Endothelial cell of umbilical vein (primary cell): ENCODE measurements at places on chromosomes 11 and 22. TPM values are rescaled to one million over a fixed set of nuclear protein-coding genes. Genes with fewer than 3 reads are reported as not detected.
A peak's percentile ranks its signal among the peaks of the same experiment; 100 is the strongest.

GRCh38 chr11:106262852-106263251 lies 185.4 kb downstream of the AASDHPPT start:
- no peak overlapping the region for H3K27ac ChIP-seq
- H3K4me1 ChIP-seq, result no peaks in the 10 kb centered on the region
- H3K4me3 ChIP-seq, result no peak overlapping the region

DNA sequence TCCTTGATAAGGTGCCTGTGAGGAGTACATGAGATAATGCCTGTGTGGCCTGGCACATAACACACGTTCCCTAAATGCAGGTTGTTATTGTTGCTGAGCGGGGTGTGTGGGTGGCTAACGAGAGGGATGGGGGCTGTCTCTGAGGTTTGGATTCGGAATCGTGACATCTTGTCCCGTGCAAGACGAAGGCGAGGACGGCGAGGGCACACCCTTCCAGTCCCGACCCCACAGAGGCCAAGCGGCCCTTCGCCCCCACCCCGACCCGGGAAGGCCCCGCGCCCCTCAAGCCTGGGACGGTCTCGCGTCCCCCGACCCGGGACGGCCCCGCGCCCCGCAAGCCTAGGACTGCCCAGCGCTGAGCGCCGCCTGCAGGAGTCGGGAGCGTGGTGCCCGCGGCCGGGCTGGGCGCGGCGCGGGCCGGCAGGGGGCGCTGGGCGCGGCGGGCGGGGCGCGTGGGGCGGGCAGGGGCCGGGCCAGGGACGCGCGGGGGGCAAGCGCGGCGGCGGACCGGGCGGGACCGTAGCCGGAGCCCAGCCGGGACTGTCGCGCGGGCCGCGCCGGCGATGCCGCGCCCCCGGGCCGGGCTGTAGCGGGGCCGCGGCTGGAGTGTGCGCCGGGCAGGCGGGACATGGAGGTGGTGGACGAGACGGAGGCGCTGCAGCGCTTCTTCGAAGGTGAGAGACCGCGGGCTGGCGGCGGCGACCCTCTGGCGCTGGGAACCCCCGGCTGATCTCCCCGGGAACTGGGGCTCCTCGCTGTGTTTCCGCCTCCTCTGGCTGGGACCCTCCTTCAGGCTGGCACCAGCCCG lies at the start of gene MYRF:
Gene MYRF, plus strand, starts transcription at position 520 of the 808 bp plus-strand sequence. Its CDS starts 109 bp downstream, at position 629.
- peak; percentile 21 for DNase-seq
- H3K4me3 ChIP-seq, result peak within 1 kb of the TSS; percentile 41
- no peaks in the 10 kb centered on the region for H3K36me3 ChIP-seq
- H3K27me3 ChIP-seq, result no peaks in the 10 kb centered on the region
- H3K4me1 ChIP-seq, result peaks cover 12% of the 10 kb centered on the region

DNA sequence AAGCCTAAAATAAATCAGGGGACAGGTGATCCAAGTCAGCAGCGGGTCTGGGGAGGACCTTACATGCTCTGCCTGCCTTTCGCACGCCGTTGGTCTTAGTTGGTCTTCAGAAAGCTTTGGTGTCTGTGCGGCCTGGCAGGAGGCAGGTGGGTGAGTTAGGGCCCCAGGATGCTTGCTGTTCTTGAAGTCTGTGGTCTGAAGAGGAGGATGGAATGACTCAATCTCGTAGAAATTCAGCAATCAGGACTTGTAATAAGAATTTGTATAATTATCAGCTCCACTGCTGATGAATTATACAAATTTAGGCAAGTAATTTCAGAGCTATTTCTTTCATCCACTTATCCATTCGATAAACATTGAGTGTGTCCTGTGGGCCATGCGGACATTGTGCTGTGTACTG lies 138.5 kb downstream of the FEZ1 start:
- H3K27me3 ChIP-seq, result no peaks in the 10 kb centered on the region
- no peak overlapping the region for H3K4me3 ChIP-seq
- no peaks in the 10 kb centered on the region for H3K36me3 ChIP-seq
- H3K27ac ChIP-seq, result no peak overlapping the region
- no peaks in the 10 kb centered on the region for H3K4me1 ChIP-seq
- DNase-seq, result no peak

- H3K36me3 ChIP-seq, result peaks cover 10% of the 10 kb centered on the region
- no peak overlapping the region for H3K27ac ChIP-seq
- no peaks in the 10 kb centered on the region for H3K27me3 ChIP-seq
- H3K4me3 ChIP-seq, result no peak overlapping the region
Measured at GRCh38 chr11:113729456-113729855, 23.3 kb upstream of the TMPRSS5 start.

DNA sequence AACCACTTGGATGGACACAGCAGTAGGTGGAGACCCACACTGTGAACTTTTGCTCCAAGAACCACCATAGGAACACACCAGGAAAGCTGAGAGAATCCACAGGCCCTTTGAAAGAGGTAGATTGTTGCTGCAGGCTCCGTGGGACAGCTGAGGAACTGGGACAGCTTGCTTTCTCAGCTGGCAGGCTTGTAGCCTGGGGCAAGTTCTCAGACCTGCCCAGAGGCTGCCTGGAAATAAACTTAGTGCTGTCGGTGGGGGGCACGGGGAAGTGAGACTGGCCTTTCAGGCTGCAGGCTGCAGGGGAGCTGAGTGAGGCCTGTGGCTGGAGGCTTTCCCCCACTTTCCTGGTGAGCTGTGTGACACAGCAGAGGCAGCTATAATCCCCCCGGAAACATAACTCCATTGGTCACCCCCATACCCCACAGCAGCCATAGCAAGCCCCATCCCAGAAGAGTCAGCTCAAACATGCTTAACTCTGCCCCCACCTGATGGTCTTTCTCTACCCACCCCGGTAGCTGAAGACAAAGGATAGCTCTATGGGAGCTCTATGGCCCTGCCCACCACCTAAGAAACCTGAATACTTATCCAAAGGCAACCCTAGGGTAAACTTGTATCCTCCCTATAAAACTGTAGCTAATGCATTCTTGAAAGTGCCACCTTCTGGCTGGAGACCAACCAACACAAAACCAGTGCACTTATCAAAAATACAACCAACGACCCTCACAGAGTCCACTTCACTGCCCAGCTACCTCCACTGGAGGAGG lies 21.4 kb upstream of the ACRV1 start:
- H3K4me1 ChIP-seq, result no peaks in the 10 kb centered on the region
- no peak overlapping the region for H3K4me3 ChIP-seq
- H3K36me3 ChIP-seq, result no peaks in the 10 kb centered on the region
- peaks cover 1% of the 10 kb centered on the region for H3K27me3 ChIP-seq

DNA sequence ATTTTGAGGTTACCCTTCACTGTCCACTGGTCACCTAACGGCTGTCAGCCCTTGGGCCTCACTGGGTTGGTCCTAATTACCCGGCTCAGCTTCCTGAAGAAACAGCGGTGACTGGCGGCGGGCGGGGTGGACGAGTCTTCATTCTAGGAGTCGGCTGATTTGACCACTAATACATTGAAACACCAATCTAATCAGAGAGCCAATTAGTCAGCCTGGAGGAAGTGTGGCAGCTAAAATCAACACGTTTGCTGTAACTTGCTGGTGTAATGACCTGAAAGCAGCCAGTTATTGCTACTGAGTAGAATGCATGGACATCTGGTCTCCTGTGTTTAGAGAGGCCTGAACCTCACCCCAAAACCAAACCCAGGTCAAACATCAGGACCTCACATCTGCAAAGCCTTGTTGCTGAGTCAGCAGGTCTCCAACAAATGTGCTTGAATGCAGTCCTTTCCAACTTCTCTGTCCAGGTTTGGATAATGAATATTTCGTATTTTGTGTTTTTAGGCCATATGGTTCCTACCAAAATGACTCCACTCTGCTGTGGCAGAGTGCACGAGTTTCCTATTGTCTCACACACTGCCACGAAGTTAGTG lies 496.4 kb downstream of the BRD1 start:
- DNase-seq, result no peak
- no peaks in the 10 kb centered on the region for H3K27me3 ChIP-seq
- H3K4me1 ChIP-seq, result no peaks in the 10 kb centered on the region
- H3K4me3 ChIP-seq, result no peak overlapping the region

DNA sequence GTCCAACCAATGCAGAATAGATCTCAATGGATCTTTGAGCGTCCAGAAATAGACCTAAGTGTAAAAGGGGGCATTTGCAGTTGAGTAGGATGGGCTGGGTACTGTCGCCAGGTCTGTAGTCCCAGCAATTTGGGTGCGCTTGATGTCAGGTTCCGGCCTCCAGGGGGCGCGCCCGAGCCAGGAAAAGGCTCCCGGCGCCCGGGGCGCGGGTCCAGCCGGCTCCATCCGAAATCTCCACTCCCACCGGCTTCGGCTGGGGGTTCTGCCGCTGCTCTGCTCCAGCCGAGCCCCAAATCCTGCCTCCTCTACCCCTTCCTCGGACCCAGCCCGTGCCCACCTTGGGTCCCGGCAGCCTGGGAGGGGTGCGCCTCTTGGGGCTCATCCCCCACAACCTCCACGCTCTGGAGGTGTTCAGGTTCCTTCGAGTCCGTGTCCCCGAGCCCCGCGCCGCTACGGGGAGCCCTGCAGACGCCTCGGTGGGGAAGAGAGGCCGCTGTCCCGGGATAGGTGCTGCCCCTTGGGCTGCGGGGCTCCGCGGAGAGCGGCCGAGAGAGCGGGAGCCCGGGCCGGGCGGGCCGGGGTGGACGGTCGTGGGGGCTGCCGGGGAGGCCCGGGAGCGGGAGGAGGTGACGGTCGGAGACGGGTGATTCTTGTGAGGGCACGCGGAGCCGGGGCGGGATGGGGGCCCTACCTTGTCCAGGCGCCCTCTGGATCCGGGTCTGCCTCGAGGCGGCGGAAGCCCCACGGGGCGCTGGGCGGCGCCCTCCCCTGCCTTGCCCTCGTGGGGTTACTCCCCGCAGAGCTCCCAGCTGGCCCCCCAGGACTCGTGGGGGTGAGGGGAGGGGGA lies 13.0 kb upstream of the CYB5R3 start:
- no peak overlapping the region for H3K27ac ChIP-seq
- H3K4me3 ChIP-seq, result peak overlapping the region; percentile 50
- no peaks in the 10 kb centered on the region for H3K27me3 ChIP-seq
- H3K4me1 ChIP-seq, result peaks cover 4% of the 10 kb centered on the region

GRCh38 chr11:128289048-128289447 lies 298.3 kb downstream of the ETS1 start:
- H3K36me3 ChIP-seq, result no peaks in the 10 kb centered on the region
- no peaks in the 10 kb centered on the region for H3K4me1 ChIP-seq
- H3K27me3 ChIP-seq, result no peaks in the 10 kb centered on the region
- DNase-seq, result no peak

DNA sequence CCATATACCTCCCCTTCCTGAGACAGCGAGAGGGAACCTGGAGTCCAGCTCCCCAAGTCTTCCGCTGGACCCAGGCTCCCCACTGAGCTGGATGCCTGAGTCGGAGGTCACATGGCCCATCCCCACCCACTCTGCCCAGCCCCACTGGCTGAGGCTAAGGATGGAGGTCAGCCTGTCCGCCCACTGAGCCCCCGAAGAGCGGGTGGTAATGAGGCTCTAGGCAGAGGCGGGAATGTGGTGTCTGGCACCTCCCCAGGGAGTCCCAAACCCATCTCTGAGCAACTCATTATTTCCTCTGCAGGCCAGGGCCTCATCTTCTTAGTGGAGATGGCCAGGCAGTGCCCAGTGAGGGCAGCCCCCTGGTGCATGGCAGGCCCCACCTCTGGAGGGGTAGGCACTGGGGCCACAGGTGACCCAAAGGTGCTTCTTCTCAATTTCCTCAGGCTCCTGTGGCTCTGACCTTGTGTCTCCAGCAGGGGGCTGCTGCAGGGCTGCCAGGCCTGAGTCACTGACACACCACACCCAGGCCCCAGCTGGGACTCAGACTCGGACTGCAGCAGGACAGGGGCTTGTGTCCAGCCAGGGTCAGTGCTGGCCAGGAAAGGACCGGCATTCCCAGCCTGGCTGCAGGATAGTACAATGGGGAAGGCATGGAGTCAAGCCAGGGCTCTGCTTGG lies 10.2 kb upstream of the PDE2A start:
- no peak overlapping the region for H3K27ac ChIP-seq
- H3K4me3 ChIP-seq, result no peak overlapping the region
- peaks cover under 1% of the 10 kb centered on the region for H3K36me3 ChIP-seq
- peak; percentile 50 for DNase-seq
- no peaks in the 10 kb centered on the region for H3K4me1 ChIP-seq

GRCh38 chr22:36049678-36049997 lies 21.0 kb upstream of the RBFOX2 start:
- no peaks in the 10 kb centered on the region for H3K4me1 ChIP-seq
- H3K4me3 ChIP-seq, result no peak overlapping the region
- no peak overlapping the region for H3K27ac ChIP-seq
- no peaks in the 10 kb centered on the region for H3K36me3 ChIP-seq
- no peak for DNase-seq

- no peaks in the 10 kb centered on the region for H3K36me3 ChIP-seq
- no peak overlapping the region for H3K4me3 ChIP-seq
- H3K4me1 ChIP-seq, result peaks cover 36% of the 10 kb centered on the region
- no peak overlapping the region for H3K27ac ChIP-seq
- H3K27me3 ChIP-seq, result no peaks in the 10 kb centered on the region
- DNase-seq, result no peak
Measured at GRCh38 chr22:21819183-21819770, 48.2 kb downstream of the MAPK1 start.

- peaks cover 4% of the 10 kb centered on the region for H3K27me3 ChIP-seq
- no peak for DNase-seq
- no peak overlapping the region for H3K4me3 ChIP-seq
- no peaks in the 10 kb centered on the region for H3K36me3 ChIP-seq
Measured at GRCh38 chr11:45730014-45730413, 64.6 kb upstream of the CHST1 start.

GRCh38 chr22:41324821-41325528 lies 23.6 kb downstream of the ZC3H7B start:
- no peak for DNase-seq
- no peak overlapping the region for H3K4me3 ChIP-seq
- H3K27ac ChIP-seq, result no peak overlapping the region
- H3K4me1 ChIP-seq, result peaks cover 10% of the 10 kb centered on the region
- no peaks in the 10 kb centered on the region for H3K27me3 ChIP-seq

DNA sequence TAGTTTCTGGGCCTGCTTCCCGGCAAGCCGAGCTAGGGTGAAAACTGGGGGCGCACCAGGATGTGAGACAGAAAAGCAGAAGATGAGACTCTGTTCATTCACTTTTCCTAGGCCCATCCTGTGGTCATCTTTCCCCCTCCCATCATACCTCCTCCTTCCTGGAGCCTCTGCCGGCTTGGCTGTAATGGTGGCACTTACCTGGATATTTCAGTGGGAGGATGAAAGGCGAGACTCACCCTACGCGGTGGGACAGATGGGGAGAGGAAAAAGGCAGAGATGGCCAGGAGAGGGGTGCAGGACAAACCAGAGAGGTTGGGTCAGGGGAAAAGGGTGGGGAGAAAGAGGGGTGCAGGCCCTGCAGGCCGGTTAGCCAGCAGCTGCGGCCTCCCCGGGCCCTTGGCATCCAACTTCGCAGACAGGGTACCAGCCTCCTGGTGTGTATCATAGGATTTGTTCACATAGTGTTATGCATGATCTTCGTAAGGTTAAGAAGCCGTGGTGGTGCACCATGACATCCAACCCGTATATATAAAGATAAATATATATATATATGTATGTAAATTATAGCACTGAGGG lies 41.5 kb upstream of the NNMT start:
- no peak overlapping the region for H3K4me3 ChIP-seq
- H3K27ac ChIP-seq, result no peak overlapping the region
- H3K27me3 ChIP-seq, result no peaks in the 10 kb centered on the region

Gene KRTAP5-7
- total RNA-seq, result not detected in 2 replicates

Gene PDGFD
- 13.1 and 14.1 TPM in 2 replicates for total RNA-seq

Gene KCTD14
- total RNA-seq, result 1.1 and 1.8 TPM in 2 replicates
